HEK293T (cell line): ENCODE measurements at places on chromosomes 2 and 18.
A peak's percentile ranks its signal among the peaks of the same experiment; 100 is the strongest.

- no peak for DNase-seq
Observed at GRCh38 chr2:178250429-178250828, 56.1 kb downstream of the OSBPL6 start.

DNA sequence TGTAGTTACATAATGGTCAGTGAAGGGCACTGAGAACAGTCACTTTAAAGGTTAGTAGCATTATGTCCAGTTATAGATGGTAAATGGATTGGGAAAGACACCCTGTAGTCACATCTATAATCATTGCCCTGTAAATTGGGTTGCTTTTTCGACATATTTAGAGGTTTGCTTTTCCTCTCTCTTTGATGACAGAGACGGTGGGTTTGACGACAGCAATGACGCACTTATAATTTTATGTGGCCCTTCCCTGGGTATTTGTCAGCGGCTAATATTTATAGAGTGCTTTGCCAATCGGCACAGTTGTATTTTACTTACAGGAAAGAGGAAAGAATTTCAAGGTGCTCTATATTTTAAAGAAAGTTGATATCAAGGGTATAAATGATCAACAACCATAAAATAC lies 2.8 kb downstream of the CPS1 start:
- DNase-seq = no peak

DNA sequence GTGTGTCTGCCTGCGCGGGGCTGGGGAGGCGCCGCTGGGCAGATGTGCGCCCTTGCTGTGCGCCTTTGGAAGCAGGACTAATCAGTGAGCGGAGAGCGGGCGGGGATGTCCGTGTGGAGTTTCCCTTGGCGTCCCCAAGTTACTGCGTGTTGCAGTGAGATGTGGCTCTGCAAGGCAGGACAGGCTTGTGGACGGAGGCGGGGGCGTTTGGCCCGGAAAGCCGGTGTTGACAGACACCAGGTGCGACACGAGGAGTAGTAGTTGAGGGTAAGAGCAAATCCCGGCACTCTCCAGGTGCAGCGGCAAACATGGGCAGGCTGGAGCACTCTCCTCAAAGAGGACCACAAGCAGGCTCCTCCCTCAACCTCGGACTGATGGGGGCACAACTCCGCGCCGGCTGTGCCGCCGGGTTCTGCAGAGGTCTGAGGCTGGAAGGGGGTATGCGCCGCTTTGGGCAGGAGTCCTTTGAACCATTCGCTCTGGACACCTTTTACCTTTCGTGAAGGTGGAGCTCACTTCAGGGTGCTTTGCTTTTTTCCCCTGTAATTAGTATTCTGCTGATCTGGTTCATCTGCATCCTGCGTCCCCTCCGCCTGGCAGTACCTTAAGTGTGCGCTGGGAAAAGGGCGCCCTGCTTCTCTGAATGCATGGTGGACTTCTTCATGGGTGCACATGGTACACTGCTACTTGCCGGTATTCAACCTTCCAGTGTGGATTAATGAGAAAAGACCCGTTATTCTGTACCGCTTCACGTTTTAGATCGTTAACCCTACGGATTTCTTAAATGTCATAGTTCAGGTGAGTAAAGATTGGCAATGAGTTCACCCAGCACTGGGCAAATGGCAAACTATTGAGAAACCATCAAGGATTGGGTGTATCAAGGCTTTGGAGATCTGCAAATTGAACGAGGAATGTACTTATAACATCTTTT lies 608 bp downstream of the CDH7 start:
- DNase-seq = no peak

DNA sequence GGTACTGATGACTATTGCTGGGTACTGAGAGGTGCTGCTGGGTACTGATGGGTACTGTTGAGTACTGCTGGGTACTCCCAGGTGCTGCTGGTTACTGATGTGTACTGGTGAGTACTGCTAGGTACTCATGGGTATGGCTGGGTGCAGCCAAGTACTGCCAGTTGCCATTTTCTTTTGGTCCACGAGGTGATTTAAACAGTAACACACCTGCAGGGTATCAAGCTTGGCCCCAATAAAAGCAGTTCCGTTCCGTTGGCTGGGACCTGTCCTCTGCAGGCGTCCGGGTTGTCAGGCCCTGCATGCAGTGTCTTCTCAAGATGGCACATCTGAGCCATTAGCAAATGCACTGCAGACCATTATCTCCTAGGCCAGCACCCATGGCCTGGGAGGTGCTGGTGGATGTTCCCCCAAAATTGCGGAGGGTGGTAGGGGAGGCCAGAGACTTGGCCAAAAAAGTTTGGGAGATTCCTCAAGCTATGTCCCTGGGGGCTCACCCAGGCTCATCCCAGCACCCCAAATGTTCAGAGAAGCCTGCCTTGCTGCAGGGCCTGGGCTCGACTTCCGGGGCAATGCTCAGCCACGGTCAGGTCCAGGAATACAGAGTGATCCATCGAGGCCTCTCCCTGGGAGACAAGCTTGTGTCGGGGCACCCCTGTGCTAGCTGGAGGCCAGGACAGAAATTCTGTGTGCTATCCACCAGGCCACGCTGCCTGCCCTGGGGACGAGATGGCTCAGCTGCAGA lies 165.2 kb downstream of the TWIST2 start:
- DNase-seq = no peak

GRCh38 chr2:47038656-47039488 lies 116.2 kb downstream of the STPG4 start:
- no peak for DNase-seq

GRCh38 chr2:43029186-43029585 lies 197.2 kb downstream of the ZFP36L2 start:
- DNase-seq = no peak

DNA sequence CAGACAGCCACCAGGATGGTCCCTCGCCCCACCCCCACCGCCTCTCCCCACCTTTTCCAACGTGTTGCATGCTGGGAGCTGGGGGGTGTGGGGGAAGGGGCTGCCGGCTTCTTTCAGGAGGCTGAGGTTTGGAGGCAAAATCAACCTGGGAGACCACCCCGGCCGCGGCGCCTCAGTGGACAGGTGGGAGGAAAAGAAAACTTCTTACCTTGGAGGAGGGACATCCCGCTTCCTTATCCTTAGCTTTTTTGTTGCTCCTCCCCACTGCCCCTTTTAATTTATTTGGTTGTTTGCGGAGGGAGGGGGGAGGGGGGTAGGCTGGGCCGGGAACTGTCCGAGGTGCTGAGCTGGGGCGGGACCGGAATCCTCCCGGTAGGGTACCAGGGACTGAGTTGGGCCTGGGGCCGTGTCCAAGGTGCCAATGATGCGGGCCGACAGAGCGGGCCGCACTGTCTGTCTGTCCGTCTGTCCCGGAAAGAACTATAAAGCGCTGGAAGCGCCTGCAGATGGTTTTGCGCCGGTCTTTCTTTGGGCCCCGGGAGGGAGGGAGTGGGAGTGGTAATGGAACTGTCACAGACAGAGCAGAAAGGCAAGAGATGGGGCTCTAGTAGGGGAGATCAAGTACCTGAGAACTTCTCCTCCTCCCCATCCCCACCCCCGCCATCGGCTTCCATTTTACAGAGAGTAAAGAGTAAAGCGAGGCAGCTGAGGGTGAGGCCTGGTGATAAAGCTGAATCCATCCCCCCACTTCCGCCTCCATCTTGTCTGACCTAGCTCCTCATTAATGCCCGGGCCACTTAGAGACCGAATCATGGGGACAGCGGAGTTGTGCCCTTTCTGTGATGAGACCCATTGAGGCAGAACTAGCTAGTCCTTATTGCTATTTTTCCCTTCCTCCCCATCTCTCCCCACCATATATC lies 2.4 kb downstream of the CDK5R2 start:
- DNase-seq = no peak

- DNase-seq = peak; percentile 39
Observed at GRCh38 chr2:191051825-191052778, 38.1 kb upstream of the STAT1 start.

- no peak for DNase-seq
Observed at GRCh38 chr18:13597068-13597467, 129.3 kb downstream of the FAM210A start.

DNA sequence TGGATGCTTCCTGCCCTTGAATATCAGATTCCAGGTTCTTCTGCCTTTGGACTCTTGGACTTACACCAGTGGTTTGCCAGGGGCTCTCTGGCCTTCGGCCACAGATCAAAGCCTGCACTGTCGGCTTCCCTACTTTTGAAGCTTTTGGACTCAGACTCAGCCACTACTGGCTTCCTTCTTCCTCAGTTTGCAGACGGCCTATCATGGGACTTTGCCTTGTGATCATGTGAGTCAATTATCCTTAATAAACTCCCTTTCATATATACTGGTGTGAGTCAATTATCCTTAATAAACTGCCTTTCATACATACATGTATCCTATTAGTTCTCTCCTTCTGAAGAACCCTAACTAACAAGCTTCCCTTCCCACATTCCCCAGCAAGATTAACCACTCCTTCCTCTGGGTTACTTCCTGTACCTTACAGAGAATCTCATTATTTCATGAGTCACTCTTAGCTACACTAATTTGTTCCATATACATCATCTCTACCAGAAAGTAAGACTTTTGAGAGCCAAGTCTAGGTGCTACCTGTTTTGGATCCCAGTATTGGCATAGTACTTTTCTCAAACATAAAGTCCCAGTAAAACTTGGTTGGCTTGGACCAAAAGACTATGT lies 31.3 kb upstream of the LRATD1 start:
- no peak for DNase-seq

- DNase-seq = no peak
Observed at GRCh38 chr2:64315291-64315960, 138.5 kb upstream of the LGALSL start.

DNA sequence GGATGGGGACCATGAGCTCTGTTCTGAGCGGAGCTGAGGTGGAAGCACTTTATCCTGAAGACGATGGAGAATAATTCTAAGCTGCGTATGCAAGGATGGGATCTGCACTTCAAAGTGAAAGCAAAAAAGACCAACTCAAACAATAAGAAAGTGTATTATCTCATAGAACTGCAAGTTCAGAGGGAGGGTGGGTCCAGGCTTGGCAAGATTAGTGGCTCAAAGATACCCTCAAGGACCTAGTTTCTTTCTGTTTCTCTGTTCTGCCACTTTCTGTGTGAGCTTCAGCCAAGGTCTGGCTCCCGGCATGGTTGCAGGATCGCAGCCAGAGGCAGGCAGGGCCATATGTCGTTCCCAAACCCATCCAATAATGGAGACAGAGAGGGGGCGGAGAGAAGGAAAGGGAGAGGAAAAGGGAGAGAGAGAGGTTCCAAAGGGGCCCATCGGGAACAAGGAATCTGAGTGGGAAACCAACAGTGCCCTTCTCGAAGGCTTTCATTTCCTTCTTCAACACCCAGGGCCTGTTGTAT lies 169.2 kb upstream of the NCK2 start:
- DNase-seq = no peak

- no peak for DNase-seq
Observed at GRCh38 chr18:64713284-64713683, 564.4 kb upstream of the LINC00305 start.

DNA sequence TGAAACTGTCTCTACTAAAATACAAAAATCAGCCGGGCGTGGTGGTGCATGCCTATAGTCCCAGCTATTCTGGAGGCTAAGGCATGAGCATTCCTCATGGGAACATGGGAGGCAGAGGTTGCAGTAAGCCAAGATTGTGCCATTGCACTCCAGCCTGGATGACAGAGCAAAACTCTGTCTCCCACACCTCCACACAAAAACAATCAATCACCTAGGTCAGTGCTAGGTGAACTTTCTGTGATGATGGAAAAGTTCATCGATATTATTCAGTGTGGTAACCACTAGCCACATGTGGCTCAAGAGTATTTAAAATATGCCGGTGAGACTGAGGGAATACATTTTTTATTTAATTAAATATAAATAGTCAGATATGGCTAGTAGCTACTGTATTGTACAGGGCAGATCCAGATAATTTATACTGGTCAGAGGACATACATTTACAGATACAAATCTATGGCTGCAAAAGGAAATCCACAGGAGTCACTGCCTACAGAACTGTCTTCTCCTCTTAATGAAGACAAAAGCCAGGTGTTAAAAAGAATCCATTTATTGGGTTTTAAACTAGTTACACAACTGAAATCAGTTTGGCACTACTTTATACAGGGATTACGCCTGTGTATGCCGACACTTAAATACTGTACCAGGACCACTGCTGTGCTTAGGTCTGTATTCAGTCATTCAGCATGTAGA lies 3.9 kb upstream of the GPR75 start:
- DNase-seq = no peak

GRCh38 chr18:6004683-6005082 lies 109.4 kb upstream of the TMEM200C start:
- no peak for DNase-seq

DNA sequence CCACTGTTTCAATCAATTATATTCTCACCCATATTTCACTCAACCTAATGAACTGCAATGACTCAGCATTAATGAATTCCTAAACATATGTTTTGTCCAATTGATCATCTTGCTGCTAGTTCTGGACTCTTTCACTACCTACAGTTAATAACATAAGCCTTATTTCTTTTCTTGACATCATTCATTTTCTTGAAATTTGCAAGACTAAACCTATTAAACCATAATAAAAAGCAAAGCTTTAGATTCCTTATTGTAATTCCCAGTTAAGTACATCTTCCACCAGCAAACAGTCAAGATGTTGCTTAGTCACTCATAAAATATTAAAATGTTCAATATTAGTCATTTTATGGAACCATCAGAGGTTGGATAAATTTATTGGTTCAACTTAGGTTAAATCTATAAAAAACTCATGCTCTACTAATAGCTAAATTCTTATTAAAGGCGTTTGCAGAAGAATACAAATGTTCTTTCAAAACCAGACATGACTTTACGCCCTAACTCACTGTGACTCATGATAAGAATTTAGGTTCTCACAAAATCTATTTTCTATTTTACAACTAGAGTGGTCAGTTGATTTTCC lies 599.4 kb downstream of the RNF144A start:
- DNase-seq = no peak

DNA sequence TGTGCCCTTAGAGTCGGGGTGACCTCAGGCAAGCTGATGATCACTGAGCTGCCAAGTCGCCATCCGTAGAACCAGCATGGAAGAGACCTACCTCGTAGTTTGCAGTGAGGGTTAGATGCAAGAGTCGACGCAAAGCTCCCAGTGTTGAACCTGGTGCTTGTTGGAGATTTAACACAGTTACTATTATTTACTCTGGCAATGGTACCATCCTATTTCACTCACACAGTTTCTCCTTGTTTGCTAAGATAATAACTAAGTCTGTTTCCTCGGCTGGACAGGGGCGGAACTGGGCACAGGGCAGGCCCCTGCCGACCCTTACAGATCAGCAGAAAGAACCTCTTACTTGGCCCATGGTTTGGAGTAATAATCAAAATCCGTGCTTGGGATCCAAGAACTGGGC lies 85.5 kb downstream of the ACAA2 start:
- no peak for DNase-seq

- DNase-seq = no peak
Observed at GRCh38 chr2:219404954-219405353, 13.2 kb upstream of the DES start.

- DNase-seq = no peak
Observed at GRCh38 chr2:128420776-128421175, 102.1 kb upstream of the HS6ST1 start.

- no peak for DNase-seq
Observed at GRCh38 chr18:10297086-10297485, 157.3 kb upstream of the APCDD1 start.

DNA sequence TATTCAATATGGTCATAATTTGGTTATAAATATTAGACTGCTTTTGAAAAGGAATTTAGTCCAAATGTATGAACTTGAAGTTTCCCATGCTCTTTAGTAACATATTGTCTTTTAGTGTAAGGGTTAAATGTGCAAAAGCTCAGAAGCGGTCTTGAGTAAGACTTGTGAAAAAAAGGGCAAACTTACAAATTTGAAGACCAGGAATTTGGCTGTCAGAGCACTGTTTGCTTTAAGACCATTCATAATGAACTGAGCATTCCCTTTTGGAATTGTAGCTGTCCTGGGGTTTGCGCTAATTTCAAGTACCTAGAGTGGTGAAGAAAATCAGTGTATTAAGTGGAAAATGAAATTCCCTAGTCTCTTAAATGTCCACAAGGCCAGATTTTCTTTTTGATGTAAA lies 6.9 kb upstream of the ZEB2 start:
- DNase-seq = no peak
